ENCODE measurements at places on chromosomes 4 and X.

GRCh38 chrX:57528670-57529255 is 63.0 kb upstream of the ZXDB start:
- DNase-seq = no peak

DNA sequence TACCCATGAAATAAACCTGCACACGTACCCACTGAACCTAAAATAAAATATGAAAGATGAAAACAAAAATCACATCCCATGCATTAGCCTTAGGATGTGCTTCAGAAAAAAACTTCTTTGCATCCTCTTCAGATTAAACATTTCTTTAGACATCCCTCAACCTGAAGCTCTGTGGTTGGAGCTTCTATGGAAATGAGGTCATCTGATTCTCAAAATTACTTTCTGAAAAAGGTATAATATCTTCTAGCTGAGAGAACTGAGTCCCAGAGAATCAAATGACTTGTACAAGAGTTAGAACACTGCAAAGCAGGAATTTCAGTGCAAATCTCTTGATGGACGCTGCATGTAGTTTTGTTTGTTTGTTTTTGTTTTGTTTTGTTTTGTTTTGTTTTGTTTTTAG is 19.1 kb upstream of the ANTXR2 start:
- no peak for DNase-seq

DNA sequence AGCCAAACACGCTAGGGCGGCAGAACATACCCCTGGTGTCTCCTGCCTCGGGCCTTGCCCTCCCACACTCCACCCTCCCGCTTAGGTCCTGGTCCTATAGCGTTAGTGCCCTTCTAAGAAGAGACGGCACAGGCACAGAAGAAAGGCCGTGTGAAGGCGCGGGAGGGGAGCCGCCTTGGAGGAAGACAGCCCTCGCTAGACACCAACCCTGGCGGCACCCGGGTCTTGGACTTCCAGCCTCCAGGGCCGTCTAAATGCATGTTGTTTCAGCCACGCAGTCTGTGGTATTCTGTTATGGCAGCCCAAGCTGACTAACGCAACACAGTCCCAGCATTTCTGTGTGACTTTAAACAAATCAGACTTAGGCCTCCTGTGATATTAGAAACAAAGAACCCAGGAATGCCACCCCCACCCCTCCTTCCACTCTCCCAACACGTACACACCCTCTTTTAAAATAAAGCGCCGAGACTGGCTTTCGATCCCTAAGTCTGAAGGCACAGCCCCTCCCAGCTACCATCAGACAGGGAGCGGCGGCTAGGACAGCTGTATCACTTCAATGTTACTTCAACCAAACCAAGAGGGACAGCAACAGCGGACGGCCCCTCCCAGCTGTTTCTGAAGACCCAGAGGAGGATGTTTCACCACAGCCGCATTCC is 128.0 kb downstream of the AFAP1 start:
- no peak for DNase-seq

DNA sequence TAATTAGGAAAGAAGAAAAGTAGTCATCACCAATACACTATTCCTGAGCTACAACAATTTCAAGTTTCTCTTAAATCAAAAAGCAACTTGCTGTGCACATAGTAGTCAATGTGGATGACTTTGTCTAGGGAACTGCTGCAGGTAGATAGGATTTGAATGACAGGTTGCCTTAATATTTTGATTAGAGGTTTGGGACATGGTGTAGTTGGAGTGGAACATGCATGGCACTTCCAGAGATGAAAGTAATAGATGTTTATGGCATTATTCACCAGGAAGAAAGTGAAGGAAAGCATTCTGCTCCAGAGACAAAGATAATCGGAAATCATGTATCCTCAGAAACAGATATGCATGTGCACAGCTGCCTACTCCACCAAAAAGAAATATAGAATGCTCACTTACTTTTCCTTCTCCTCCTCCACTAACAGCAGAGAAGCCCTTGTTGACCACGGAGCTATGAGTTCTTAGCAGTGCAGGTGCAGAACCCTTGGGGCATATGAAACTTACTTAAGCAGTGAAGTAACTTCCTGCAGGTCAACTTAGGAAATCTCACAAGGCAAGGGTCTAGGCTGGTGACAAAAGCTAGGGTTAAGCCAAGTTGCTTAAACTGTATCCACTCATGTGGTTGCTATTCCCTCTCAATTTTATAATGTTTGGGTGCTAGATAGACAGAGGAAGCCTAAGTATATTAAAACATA is 390.8 kb downstream of the HNRNPD start:
- no peak for DNase-seq

GRCh38 chr4:40918330-40918729 is 168.6 kb downstream of the NSUN7 start:
- DNase-seq = no peak

All from NCI-H1694 (cell line).